ENCODE measurements at places on chromosomes 2 and 18.

DNA sequence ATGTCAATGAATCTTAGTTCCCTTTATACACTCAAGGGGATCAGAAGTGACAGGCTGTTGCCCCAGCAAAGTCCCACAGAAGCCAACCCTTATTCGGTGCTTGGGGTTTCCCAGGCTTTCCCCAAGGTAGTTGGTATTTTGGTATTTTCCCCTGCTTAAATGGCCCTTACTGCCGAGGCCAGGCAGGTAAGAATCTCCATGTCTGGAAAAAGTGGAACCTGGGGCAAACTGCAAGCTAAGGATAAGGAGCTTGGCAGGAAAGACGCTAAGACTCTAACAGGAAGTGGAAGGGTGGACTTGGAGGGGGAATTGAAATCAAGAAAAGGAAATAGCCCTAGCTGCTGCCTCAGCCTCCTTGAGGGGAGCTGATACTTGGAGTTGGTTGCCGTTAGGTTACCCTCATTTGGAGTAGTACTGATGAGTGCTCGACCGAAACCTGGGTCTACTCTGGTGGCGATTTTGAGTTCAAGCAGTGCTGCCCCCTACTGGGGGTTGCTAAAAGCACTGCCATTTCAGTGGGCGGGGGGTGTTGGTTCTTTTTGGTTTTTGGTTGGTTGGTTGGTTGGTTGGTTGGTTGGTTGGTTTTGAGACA lies 3.3 kb upstream of the GPBAR1 start:
- DNase-seq: no peak

GRCh38 chr2:213281156-213281555 lies 3.1 kb upstream of the SPAG16 start:
- peak; percentile 20 for DNase-seq

DNA sequence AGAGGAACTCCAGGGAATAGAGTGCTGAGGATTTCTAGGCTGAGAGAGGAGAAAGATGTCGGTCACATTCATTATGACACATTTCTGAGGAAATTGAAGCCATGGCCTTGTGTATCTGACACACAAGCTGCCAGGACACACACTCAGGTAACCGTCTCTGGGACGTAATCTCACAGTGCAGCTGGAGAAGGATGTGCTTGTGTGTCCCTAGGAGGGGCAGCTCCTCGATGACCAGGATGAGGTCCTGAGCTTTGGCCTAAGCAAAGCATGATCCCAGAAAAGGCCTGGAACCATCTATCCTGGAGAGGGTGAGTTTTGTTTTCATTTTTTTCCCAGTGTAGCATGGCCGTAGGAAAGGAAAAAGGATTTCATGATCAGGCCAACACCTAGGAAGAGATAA lies 102.2 kb downstream of the CAPN13 start:
- no peak for DNase-seq

DNA sequence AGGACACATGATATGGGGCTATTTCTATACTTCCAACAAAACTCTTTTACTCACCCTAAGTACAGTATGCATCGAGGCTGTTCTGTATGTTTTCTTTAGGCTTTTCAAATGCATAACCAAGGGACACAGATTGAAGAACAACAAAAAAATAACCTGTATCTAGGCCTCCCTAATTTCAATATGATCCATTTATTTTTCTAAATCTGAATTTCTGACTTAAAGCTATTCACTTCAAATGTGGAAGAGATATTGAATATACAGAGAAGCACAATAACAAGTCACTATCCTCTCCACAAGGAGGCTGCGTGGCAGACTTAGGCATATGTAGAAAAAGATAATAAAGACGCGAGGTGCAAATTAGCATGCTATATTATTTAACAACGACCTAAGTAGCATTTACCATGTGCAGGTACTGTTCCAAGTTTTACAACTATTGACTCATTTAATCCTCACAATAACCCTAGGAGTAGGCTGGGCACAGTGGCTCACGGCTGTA lies 39.3 kb upstream of the MFF start:
- DNase-seq: no peak

GRCh38 chr2:105329561-105330495 lies at the start of gene TGFBRAP1:
Gene TGFBRAP1, minus strand, starts transcription at chr2:105329735. Its CDS starts 21,434 bp downstream, at chr2:105308301.
- no peak for DNase-seq

DNA sequence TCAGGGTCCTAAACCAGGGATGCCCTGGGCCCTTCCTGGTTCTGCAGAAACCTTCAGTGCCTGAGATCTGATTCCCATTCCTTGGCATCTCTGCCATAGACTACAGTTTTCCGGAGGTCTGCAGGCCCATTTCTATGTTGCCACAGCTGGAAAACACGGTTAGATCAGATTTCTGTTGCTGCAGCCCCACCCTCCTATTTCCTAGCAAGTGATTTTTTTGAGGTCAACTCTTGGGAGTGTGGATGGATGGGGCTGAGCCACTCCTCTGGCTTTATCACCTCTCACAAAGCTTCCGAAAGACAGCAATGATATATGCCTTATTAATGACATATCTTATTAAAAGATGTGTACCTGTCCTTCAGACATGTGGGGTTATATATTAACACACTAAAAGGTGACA lies 56.3 kb downstream of the ZAP70 start:
- no peak for DNase-seq

GRCh38 chr2:51265539-51265938 lies 233.6 kb upstream of the NRXN1 start:
- no peak for DNase-seq

DNA sequence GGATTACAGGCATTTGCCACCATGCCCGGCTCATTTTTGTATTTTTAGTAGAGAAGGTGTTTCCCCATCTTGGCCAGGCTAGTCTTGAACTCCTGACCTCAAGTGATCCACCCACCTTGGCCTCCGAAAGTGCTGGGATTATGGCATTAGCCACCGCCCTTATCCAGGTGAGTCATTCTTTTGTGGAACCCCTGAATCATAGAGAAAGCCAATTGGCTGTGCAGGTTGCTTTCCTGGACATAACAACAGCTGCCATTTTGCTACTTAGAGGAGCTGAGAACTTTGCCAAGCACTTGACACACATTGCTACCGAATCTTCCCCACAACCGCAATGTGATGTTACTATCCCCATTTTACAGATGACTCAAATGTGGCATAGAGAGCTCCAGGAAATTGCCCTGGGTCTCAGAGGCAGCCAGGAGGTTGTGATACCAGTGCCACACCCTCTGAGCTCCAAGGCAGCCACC lies 36.0 kb downstream of the SETBP1 start:
- DNase-seq: no peak

DNA sequence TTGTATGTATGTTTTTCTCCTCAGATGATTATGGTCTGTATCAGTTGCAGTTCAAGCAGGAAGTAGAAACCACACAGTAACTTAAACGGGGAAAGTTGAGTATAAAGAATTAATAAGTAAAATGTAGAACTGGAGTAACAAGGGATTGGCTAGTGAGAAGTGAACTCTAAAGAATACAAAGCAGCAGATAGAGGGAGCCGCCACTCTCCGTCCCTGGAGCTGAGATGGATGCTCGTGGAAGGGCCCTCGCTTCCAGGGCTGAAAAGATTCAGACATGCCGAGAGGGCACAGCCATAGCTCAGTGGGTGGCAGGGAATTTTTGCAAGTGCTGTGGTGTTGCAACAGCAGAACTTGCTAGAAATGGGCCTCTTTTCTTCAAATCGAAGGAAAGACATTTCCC lies 155.8 kb downstream of the COL6A3 start:
- no peak for DNase-seq

DNA sequence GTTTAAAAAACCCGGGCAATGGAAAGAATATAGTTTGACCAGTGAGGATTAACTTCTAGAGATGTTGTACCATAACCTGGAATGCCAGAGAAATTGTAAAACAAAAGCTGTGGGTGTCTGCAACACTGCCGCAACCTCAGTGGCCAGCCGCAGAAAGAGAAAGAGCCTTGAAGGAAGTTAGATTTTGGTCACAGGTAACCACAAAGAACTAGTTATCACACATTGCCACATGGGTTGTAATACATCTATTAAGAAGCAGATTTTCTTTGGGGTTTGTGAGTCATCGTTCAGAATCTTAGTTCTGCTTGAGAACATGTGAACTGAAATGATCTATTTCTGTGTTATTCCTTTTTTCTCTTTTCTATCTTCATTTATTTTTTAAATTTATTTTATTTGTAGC lies 222.9 kb upstream of the AGAP1 start:
- DNase-seq: peak; percentile 75

DNA sequence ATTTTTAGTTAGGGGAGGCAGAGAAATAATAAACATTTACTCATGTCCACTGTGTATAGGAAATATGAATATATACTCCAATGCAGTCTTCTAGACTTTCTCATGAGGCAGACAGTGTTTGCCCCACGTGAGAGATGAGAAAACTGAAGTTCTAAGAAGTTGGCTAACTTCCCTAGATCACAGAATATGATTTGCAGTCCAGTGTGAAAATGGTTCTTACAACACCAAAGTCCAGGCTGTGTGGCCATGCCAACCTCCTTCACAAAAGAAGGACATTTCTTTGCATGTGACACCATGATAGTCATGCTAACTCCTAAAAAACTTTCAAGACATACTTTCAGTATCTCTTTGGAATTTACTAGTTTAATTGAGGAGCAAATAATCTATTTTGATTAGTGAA lies 143.7 kb downstream of the IRS1 start:
- no peak for DNase-seq

DNA sequence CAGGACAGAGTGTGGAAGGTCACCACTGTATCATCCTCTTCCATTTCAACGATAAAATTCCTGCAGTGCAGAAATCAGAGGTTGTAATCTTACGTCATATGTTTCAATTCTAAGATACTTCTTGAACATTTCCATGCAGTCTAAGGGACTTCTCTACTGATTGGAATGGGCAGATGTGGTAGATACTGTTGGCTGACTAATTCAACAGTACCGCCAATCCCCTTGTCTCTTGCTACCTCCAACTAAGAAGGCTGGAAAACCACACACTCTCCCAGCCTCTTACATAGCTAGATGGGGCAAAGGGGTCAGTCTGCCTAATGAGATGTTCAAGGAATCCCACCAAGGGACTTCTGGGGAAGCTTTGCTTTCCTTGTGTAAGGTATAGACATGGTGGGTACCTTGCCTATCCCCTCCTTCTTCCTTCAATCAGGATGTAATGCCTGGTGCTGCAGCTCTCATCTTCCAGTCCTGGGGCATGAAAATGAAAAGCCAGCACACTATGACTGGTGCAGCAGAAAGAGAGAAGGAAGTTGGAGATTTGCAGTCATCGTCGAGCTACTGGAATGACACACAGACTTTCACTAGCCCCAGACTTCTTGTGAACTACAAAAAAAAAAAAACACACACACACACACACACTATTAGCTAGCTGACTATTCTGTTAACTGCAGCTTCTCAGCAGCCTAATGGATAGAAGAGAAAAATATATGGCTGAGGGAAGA lies 84.1 kb downstream of the ALPK2 start:
- no peak for DNase-seq

- DNase-seq: peak; percentile 68
Observed at GRCh38 chr2:173647681-173648311, 293.1 kb downstream of the CDCA7 start.

DNA sequence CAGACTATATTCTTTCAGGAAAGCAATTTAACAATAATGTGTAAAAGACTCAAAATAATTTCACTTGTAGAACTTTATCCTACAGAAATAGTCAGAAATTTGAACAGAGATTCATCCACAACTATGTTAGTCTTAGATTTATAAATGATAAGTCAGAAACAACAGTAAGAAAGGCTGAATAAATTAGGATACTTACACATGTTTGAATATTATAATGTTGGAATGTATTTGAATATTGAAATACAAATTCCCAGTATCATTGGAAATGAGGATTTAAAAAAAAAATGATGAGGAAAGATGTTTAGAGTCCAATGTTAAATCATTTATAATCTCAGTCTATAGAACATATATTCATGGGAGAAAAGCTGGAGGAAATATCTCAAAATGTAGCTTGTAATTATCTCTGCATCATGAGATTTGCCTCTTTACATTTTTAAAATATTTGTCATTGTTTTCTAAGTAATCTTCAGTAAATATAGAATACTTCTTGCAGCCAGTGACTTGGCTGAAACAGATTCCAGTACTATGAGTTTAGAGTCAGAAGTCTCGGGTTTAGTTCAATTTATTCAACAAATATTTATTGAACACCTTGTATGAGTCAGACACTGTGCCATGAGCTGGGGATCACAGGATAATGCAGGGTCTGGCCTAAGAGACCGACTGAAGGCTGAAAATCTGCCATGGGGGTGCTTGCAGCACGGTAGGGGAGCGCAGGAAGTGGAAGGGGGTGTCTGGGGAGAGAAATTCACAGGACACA lies 32.3 kb downstream of the CXCR4 start:
- no peak for DNase-seq

- DNase-seq: no peak
Observed at GRCh38 chr18:24234330-24234729, 95.5 kb downstream of the CABYR start.

GRCh38 chr18:74651327-74652128 lies 53.9 kb downstream of the ZNF407 start:
- no peak for DNase-seq

DNA sequence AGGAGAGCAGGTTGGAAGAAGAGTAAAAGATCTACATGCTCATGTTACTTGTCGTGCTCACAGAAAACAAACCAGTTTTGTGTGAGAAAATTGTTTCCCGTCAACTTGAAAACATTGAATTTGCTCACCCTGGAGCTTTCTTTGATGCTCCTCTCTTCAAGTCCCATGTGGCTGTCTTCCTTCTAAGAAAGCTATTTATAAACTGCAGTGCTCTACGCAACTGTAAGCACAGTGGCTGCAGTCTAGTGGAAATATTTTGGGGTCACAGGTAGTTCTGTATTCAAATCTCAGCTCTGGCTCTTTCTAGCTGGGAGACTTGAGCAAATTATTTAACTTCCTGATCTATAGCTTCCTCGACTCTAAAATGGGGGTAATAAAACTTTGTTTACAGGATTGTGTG lies 211.8 kb downstream of the PLCL1 start:
- DNase-seq: no peak

DNA sequence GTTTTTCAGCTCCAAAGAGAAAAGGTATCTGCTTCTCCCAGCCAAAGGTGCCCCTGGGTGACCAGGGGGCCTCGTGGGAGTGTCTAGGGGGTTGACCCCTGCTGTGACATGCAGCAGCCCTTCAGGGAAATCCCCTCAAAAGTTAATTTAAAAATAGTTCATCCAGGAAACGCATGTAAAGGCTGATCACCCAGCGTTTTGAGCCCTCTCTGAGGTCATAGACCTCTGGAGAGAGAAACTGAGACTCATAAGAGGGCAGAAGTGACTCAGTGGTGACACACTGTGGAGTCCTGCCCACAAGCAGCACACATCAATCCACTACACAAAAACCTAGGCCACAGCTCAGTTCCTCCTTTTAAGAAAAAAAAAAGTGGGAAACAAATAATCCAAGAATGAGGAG lies 11.9 kb downstream of the GAL3ST2 start:
- DNase-seq: no peak

DNA sequence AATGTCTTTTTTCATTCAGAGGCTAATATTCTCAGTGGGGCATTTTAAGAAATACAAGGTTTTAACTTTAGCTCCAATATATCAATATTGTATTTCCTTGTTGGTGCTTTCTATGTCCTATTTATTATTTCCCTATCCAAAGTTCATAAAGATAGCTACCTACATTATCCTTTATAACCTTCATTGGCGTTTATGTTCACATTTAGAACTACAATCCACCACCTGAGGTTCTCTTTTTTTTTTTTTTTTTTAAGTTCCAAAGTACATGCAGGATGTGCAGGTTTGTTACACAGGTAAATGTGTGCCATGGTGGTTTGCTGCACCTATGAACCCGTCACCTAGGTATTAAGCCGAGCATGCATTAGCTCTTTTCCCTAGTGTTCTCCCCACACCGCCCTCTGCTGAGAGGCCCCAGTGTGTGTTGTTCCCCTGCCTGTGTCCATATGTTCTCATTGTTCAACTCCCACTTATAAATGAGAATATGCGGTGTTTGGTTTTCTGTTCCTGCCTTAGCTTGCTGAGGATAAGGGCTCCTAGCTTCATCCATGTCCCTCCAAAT lies 694.6 kb downstream of the SUCLG1 start:
- no peak for DNase-seq

Measured in AG09309 (cell line).